Cardiac muscle cell (in vitro differentiated cells and primary cell): ENCODE measurements at places on chromosomes 2 and 18. TPM values are rescaled to one million over a fixed set of nuclear protein-coding genes. Genes with fewer than 3 reads are reported as not detected.

DNA sequence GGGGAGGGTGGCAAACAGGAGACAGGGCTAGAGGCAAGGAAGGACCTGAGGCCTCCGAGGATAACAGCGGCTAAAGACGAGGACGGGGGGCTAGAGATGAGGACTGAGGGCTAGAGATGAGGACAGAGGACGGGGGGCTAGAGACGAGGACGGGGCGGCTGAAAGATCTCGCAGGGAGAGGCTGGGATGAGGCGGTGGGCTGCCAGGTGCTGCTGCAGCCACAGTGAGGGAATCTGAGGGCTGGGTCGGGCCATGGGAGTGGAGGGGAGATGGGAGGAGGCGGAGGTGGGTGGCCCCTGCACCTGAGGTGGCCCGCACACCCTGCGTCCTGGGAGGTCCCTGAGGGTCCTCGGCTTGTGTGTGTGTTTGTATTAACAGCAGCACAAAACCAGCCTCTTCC is 350.2 kb upstream of the SALL3 start:
- DNase-seq, result no peak

DNA sequence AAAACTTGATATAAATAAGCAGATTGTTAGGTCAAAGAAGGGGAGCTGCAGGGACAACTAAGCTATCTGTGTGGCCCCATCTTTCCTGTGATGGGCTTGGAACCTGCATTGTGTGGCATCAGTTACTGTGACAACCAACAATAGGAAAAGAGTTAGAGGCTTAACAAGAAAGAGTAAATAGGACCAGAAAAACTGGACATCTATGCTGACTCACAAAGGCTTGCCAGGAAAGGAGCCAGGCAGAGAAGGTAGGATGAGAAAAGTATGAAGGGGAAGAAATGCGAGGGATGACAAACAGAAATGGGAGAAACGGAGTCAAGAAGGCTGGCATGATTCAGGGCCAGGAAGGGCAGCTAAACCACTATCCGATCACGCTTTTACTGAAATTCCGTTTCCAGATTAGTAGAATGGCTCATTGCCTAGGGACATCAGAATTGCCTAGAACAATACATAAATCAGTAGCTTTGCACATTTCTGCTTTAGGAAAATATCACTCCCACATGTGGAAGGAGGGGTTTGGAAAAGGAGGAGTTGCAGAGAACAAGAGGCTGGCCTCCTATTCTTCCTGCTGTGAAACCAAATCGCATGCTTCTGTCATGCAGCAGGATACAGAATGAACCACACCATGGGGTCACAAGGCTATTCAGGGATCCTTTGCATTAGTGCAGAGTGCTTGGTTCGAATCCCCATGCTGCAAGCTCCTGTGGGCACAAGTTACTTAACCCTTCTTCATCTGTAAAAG is 7.3 kb downstream of the PLA2R1 start:
- DNase-seq, result no peak

DNA sequence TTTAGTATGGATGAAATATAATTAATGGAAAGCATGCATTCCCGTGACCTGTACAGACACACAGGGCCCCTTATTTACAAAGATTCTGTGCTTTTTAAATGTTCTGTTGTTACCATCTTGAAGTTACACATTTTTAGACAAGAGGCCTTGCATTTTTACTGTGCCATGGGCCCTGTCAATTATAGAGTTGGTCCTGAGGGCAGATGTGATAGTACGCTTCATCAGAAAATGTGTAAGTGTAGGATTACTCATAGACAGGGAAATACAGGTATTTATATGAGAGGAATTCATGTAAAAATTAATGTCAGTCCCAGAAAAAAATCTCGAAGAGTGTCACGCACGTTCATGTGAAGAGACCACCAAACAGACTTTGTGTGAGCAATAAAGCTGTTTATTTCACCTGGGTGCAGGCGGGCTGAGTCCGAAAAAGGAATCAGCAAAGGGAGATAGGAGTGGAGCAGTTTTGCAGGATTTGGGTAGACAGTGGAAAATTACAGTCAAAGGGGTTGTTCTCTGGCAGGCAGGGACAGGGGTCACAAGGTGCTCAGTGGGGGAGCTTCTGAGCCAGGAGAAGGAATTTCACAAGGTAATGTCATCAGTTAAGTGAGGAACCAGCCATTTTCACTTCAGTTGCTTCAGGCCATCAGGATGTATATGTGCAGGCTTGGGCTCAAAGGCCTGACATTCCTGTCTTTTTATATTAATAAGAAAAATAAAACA is 12.2 kb upstream of the ALPK2 start:
- no peak for DNase-seq

GRCh38 chr18:58806826-58807714 is 57.6 kb upstream of the ZNF532 start:
- DNase-seq, result no peak

GRCh38 chr2:56313500-56313921 is 129.7 kb downstream of the CCDC85A start:
- no peak for DNase-seq

DNA sequence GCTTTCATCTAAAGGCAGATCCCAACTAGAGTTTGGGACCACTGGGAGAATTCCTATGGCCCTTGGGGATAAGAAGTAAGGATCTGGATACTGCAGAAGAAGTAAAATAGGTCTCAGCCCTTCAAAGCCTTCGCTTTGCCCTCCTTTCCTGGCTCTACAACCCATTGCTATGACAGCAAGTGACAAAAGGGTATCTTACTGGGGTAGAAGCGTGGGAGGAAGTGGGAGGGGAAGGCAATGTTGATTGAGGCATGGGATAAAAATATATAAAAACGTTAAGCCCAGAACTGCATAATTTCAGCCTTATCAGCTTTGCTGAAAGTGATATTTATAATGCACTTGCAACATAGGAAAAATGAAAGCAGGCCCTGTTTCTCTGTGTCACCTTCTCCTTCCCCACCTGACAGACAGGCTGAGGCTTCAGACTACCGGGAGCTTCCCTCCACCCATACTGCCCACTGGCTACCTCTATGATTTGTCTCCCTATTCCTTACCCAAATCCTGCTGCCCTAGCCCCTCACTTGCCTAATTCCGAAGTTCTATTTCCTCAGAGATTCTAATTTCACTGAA is 14.9 kb upstream of the SOS1 start:
- DNase-seq, result no peak

DNA sequence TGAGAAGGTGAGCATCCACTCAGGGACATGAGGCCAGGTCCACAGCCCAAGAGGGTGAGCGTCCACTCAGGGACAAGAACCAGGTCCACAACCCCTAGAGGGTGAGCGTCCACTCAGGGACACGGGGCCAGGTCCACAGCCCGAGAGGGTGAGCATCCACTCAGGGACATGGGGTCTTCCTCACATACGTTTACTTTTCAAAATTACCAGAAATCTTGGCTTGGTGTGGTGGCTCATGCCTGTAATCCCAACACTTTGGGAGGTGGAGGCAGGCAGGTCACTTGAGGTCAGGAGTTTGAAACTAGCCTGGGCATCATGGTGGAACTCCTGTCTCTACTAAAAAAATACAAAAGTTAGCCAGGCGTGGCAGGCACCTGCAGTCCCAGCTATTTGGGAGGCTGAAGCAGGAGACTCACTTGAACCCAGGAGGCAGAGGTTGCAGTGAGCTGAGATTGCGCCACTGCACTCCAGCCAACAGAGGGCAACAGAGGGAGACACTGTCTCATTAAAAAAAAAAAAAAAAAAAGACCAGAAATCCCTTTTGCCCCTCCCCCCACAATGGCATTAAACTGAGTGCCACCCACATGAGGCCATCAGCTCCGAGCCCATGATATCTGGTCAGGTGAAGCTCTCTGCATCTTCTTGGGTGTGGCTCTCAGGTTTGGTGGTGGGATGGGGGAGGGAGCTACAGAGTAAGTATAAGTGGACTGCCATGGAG is 9.0 kb upstream of the MBP start:
- DNase-seq, result no peak

GRCh38 chr2:70893186-70893585 is 42.5 kb upstream of the ATP6V1B1 start:
- no peak for DNase-seq

GRCh38 chr2:22221006-22221405 is 1097.2 kb downstream of the TDRD15 start:
- DNase-seq, result peak; percentile 24

- no peak for DNase-seq
Measured at GRCh38 chr2:127143841-127144782, 37.2 kb upstream of the BIN1 start.

DNA sequence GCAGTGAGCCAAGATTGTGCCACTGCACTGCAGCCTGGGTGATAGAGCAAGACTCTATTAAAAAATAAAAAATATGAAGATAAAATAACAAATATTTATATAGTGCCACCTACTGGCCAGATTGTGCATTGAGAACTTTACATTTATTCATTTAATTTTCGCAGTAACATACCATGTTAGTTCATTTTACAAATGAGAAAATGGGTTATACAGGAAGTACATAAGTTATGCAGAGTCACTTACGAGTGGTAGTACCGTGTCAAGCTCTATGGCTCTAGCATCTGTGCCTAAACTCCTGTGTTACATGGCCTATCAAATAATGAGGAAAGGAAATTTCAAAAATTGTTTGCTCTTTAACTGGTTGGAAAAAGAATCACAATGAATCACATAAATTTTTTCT is 27.9 kb downstream of the RIF1 start:
- DNase-seq, result peak; percentile 52

DNA sequence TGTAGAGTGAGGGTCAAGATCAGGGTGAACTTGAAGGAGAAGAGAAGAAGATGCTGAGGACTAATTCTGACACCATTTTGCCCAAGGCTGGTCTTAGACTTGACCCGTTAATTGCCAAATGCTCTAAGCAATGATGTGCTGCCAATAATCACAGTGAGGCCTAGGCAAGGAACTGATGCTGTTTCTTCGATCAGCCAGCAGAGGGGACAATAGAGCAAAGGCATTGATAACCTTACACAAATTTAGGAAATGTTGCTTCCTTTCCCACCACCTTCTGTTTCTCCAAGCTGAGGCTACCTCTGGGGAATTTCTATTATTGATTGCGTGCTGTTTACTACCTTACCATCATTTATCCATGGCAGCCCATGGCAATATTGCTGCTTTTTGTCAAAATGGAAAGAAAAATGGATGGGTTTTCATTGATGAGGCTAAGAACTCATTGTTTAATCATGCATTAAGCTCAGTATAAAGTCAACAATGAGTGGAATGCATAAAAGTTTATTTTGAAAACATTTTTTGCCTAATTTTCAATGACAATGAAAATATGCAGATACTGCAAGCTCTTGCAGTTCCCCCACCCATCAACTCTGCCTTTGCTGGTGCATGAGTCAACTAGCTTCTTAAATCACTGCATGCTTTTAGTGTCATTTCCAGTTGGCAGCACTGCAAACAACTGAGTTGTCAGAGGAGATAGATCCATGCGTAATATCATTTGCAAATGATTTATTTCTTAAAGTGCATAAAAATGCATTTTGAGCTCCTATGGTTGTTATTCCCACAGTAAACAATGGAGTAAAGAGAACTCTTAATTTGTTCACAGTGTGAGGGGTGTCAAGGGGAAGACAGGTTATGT is 116.4 kb upstream of the NYAP2 start:
- peak; percentile 45 for DNase-seq

GRCh38 chr2:19787134-19787533 is 114.6 kb downstream of the TTC32 start:
- DNase-seq, result no peak

DNA sequence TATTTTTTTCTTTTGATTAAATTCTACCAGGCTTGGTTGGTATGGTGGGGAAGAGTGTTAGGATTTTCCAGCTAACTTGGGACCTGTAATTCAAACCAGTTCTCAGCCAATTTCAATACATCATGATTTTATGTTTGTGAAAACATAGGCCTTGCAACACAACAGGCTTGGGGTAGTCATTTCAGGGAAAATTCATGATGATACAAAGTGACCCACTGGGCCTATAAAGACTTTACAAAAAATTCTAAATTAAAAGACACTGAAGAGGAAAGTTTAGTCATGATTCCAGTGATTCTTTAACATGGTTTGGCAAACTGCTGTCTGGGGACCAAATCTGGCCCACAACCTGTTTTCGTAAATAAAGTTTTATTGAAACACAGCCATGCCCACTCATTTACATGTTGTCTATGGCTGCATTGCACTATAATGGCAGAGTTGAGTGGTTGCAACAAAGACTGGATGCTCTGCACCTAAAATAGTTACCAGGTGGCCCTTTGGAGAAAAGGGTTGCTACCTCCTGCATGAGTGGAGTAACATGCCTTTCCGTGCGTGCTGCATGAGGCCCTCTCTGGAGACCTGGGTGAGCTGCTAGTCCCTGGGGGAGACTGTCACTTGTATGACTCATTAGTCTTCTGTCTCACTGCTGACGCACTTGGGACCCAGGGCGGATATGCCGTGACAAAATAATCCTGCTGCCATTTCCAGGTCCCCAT is 73.6 kb downstream of the NPAS2 start:
- no peak for DNase-seq

DNA sequence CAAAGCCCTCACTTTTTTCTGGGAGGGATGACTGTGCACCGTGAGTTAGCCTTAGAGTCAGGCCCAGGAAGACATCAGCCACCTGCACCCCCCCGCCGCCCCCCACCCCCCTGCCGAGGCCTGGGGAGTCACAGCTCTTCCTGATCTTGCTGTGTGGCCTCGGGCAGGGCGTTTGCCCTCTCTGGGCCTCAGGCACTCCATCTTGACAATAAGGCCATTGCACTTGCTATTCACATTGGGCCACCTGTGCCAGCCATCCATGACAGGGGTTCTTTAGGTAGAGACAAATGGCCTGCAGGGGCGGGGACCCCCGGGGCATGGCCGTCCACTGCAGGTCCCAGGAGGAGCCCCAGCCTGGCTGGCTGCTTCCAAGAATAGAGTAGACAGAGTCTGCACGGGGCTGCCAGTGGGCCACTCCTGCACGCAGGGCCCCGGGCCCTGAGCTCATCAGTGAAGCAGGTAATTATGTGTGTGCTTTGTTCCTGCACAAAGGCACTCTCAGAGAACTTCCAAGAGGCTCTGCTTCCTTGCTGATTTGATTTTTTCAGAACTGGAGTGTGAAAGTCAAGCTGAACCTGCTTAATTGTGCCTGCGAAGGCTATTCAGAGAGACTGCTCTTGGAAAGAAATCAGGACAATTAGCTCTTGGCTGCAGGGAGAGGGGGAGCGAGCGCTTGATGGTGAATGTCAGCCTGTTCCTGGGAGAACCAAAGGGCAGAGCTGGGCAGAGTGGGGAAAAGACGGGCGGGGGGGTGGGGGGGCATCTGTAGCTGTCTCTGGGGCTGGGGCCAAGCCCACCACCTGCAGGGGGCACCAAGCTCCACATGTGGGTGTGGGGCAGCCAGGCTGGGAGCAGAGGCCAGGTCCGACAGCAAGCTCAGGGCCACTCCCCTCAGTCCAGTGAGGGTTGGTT is 40.3 kb downstream of the RRM2 start:
- no peak for DNase-seq

TMEM247 gene
- total RNA-seq, result not detected in 2 replicates
